ENCODE measurements at places on chromosomes 5 and 9. TPM values are rescaled to one million over a fixed set of nuclear protein-coding genes. Genes with fewer than 3 reads are reported as not detected.

The MPDZ gene
- not detected for total RNA-seq

The FAT2 gene
- total RNA-seq, result not detected

- DNase-seq, result no peak
Measured at GRCh38 chr5:21688655-21689054, 1164.5 kb downstream of the CDH12 start.

DNA sequence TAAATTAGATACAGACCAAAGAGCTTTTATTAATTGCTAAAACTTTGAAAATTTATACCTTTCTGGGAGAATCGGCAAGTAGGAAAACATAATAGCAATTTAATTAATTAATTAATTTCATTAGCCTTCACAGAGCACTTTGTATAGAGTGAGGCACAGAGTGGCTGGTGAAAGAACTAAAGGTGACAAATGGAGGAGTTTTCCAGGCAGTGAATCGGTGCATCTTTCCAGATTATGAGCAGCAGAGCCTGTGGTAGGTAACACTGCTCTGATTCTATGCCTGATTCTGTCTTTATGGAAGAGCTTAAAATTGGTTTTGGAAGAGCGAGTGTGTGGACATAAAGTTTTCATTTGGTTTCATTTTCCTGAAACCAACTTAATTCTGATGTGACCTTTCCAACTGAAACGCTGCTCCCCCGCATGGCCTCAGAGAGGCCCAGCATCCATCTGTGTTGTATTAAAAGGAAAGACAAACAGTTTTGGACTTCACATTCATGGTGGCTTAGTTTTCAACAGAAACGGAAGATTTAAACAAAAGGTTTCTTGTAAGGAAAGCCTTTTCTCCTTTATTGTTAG, 188.9 kb upstream of the RPS23 start:
- no peak for DNase-seq

DNA sequence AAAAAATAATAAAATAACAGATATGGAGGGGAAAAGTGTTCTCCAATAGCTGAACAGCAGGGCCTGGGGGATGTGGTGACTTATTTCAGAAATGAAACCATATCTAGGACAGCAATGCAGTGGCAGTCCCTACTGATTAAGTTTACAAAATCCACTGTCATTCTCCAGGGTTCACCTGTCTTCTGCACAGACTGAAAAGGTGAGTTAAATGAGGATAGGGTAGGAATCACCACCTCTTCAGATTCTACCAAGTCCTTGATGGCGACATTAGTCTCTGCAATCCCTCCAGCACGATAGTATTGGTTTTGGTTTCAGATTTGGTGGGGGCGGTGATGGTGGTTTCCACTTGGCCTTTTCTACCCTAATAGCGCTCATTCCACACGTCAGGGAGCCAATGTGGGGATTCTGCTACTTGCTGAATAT, 32.3 kb upstream of the NPM1 start:
- DNase-seq, result no peak

DNA sequence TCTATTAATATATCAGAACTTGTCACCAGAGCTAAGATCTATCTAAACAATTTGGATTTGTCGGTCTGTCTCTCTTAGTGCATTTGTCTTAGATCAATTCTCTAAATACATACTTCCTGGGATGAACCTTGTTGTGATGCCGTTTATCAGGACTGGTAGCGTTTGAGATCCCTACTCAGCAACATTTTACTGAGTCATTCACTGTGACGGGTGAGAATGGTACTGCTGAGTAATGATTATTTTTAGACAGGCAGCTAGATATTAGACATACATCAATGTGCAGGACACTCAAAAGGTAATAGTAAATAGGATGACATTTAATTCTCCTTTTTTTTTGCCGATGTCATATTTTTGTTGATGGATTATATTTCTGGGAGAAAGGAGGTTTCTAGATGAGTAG, 209.0 kb downstream of the CSNK1G3 start:
- DNase-seq, result no peak

Measured in activated T-helper 1 cell treated with anti-CD3 and anti-CD28 coated beads, Interleukin-12 subunit alpha, Interleukin-12 subunit beta, Interleukin-2, Interleukin-4 antibody, amounts not matched to agents 30 ng/mL and 10 ng/mL and 1 ng/mL, durations not matched to agents 14 hours and 24 hours and 36 hours (primary cell).